ENCODE measurements at places on chromosomes 6 and 20.

- DNase-seq = peak; percentile 92
These were observed 1.5 kb upstream of the MSH5 start for GRCh38 chr6:31737991-31738979.

DNA sequence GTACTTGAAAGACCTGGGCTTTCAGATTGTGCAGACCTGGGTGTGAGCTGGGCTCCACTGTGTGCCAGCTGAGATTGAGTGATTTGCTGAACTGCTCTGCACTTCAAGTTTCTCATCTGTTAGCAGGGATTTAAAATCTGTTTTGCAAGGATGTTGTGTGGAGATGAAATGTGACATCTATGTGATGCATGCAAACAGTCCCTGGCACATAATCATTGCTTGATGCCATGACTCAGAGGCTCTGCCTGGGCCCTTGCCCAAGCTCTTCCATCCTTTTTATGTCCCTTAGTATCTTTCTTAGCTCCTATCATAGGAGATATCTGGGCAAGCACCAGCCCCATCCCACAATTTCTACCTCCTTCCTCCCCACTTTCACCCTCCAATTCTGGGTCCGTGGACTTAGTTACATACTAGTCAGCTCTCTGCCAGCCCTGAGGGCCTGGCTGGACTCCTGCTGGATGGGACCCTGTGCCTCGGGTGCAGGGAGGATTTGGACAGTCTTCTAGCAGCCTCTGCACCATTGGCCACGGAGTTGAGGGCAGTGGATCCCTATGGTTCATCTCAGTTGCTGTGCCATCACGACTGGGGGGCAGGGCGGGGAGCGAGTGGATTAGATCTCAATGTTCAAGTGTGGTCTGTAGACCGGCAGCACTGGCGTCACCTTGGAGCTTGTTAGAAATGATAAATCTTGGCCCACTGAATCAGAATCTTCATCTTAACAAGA is 103.6 kb downstream of the MAP3K7 start:
- DNase-seq = no peak

- DNase-seq = no peak
These were observed 33.9 kb downstream of the PHACTR2 start for GRCh38 chr6:143711714-143712113.

GRCh38 chr6:167747645-167748044 is 79.1 kb upstream of the AFDN start:
- DNase-seq = no peak

- DNase-seq = no peak
These were observed 24.9 kb upstream of the PLN start for GRCh38 chr6:118523216-118523615.

Data from NCI-H345 (cell line).